ENCODE measurements at places on chromosomes 16 and 17.
A peak's percentile ranks its signal among the peaks of the same experiment; 100 is the strongest.

- DNase-seq: peak; percentile 8
These were observed 27.5 kb upstream of the PIK3R6 start for GRCh38 chr17:8894673-8895578.

- DNase-seq: no peak
These were observed 1.2 kb upstream of the FDXR start for GRCh38 chr17:74873874-74874614.

- DNase-seq: no peak
These were observed 180.5 kb upstream of the ZNF469 start for GRCh38 chr16:88202207-88202745.

DNA sequence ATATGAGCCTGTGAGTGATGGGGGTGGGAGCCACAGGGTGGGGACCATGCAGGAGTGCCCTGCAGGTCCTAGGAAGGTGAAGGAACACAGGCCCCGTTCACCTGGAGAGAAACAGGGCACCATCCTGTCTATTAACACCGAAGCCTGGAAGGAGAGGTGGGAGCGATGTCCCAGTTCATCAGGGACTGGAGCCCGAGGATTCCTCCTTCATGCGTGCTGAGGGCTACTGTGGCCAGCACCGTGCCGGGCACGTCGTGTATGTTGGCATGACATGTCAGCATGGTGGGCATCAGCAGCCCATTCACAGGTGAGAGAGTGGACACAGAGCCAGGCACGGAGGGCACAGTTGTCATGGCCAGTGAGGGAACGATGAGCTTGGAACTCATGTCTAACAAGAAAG, 1.4 kb downstream of the WFIKKN2 start:
- no peak for DNase-seq

GRCh38 chr17:40374821-40375498, 10.4 kb upstream of the GJD3 start:
- no peak for DNase-seq

DNA sequence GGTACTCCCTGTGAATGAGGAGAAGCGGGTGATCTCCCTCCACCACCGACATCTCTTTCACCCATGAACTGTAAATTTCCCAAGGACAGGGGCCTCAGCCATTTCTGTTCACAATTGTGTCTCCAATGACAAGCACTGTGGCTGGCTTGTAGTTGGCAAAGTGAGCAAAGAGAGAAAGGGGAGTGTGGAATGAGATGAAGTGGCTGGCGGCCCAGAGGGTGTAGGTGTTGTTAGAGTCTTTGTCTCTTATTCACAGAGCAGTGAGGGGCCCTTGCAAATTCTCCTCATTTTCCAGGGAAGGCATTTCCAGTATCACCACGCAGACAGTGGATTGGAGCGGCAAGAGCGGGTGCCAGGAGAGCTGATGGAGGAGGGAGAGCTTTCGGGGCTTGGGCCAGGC, 411.7 kb upstream of the EEF2KMT start:
- DNase-seq: no peak

DNA sequence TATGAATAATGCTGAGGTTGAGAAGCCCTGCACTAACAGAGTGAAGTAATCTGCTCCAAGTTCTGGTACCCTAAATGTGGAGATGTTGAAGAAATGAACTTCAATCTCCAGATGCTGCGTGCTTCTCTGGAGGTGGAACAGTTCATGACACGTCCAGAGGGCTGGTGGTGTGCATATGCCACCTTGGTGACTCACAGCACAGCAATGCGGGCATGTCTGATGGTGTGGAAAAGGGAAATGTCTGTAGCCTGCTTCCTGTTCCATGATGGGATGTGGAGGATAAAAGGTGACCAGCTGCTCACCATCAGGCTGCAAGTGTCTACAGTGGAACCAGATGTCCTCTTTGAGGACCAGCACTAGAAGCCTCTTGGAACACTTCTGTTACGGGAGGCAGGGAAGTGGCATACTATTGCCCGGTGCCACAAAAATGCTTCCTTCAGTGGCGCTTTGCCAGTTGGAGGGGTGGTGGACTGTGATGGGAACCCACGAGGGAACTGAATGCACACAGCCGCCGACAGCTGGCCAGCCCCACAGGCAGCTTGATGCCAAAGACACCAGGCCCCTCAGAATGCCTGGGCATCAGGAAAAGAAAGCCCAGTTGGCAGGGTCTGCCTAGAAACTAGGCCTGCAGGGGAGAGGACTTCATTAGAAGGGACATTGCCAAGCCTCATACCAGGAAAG, 19.9 kb downstream of the SNX11 start:
- DNase-seq: peak; percentile 83

GRCh38 chr16:28891964-28892890, 13.9 kb downstream of the ATP2A1 start:
- no peak for DNase-seq

DNA sequence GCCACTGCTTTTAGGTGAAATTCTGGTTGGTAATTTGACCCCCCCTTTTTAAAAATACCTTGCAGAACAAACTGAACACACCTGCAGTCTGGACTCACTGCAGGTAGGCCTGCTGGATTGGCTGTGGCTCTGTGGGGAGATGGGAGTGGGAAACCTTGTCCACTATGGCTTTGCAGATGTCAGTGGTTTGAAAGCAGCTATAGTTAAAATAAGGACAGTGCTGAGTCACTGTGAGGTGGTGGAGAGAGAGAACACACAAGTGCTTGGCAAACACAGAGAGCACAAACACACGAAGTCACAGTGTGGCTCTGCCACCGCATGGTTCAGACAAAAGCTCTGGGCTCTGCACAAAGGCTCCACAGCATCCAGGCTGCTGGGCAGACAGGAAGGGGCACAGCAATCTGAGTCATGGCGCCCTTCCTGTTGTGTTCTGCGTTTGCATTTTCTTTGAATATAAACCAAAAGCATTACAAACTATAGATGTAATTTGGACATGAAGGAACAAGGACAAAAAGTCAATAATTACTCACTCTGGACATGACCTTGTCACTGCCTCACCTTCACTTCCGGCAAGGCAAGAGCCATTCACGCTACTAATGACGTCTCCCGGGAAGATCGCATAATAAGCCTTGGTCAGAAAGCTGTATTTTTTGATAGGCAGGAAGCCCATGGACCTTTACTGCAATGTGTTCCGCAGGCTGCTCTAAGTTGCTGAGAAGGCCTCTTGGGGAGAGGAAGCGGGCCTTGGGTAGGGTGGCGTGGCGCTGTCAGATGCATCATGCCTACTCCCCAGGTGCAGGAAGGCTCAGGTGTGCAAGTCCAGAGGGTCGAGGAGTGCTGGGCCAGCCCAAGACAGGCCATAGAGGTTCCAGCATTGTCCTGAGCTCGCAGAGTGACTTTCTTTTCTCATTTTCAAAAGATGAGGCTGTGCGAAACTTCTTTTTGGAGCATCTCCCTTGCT, 60.1 kb upstream of the MED9 start:
- no peak for DNase-seq

- DNase-seq: no peak
These were observed 21.4 kb upstream of the CHMP6 start for GRCh38 chr17:80970044-80970761.

DNA sequence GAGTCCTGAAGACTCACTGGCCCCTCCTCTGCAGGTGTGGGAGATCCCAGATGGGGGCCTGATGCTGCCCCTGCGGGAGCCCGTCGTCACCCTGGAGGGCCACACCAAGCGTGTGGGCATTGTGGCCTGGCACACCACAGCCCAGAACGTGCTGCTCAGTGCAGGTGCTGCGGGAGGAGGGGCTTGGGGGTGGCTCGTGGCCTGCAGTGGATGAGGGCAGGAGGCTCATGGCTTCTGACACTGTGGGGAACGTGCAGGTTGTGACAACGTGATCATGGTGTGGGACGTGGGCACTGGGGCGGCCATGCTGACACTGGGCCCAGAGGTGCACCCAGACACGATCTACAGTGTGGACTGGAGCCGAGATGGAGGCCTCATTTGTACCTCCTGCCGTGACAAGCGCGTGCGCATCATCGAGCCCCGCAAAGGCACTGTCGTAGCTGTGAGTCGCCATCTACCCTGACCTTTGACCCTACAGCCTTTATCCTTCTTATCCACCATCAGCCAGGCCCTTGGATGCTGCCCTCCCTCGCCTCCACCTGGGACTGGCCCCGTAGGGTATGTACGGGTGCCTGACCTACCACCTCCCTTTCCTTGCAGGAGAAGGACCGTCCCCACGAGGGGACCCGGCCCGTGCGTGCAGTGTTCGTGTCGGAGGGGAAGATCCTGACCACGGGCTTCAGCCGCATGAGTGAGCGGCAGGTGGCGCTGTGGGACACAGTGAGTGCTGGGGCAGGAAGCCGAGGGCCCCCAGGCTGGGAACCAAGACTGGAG, 3.6 kb downstream of the CORO1A start:
- DNase-seq: no peak

DNA sequence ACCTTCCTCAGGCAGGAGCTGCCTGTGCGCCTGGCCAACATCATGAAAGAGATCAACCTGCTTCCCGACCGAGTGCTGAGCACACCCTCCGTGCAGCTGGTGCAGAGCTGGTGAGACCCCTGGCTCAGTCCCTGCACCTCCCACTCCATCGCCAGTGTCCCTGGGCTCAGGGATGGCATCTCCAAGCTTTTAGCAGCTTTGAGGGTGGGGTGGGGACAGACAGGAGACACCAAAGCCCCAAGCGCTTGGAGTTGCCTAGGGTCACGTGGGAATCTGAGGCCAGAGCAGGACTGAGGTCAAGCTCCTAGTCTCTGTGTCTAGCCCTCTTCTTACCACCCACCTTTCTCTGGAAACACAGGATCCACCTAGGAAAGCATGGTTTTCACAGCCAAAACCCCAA, 2.3 kb downstream of the PDK2 start:
- no peak for DNase-seq

GRCh38 chr17:33019161-33019890, 27.7 kb downstream of the SPACA3 start:
- no peak for DNase-seq

DNA sequence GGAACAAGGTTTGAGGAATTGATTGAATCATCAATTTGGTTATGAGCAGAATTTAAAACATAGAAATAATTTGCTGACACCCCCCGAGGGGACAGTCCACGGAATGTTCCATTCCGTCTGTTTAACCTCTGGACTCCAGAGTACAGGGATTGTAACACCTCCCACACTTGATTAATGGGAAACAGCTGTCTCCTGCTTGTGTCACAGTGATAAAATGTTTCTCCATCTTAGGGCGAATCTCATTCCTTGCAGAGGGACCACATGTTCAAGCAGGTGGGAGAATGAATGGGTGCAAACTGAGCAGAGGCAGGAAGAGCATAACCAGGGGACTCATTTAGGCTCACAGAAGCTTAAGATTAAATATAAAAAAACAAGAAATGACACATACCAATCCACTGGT, 249.5 kb upstream of the RBFOX1 start:
- DNase-seq: no peak

- no peak for DNase-seq
These were observed 7.7 kb downstream of the PYCARD start for GRCh38 chr16:31194898-31195297.

DNA sequence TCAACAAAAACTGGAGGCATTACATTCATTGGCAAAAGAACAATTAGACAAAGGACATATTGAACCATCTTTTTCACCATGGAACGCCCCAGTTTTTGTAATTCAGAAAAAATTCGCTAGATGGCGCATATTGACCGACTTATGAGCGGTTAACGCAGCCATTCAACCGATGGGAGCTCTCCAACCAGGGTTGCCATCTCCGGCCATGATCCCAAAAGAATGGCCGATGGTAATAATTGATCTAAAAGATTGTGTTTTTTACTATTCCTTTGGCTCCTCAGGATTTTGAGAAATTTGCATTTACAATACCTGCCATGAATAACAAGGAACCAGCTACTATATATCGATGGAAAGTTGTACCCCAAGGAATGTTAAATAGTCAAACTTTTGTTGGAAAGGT, 21.4 kb downstream of the ALOX15B start:
- peak; percentile 12 for DNase-seq

DNA sequence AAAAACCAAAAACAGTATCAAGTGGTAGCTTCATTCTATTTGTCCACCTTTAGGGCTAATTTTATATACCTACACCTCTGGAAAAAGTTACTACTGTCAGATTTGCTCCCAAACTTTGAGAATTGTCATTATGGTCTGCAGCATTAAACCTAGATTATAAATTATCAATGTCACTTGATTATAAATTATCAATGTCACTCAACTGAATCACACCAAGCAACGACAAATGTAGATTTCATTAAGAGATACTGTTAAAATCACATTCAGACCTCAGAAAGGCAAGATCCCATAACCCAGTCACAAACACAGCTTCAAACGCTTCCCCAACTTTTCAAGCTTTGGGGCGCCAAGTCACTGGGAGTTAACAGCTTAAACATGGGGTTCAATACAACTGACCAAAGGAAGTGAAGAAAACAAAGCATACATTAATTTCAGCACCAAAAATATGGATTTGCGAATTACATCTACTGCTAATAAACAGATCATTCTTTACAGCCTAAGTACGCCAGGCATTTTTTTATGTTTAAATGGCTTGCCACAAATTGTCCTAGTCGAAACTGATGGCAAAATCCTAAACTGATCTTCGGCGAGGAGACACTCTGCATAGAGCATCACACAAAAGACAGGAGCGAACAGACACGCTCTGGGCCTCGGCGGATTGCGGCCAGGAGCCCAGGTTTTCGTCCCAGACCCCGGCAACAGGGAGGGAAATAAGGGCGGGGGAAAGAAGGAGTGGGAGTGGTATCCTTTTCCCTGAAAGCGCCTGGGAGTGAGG, 981 bp downstream of the GLG1 start:
- DNase-seq: peak; percentile 15

DNA sequence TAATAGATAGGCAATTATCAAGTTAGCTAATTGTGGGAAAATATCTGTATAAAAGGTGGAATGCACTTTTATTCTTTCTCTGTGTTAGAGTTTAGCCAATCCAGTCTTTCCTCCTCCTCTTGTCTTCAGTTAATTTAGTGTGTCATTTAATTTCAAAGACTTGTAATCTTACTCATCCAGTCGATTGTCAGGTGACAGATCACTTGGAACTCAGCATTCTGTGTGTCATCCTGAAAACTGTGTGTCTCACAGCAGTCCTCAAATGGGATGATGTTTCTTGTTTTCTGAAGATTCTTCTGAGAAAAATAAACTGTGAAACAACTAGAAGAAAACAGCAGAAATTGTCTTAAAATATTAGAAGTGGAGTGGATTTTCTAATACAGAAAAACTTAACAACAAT, 290 bp upstream of the KRTAP4-1 start:
- DNase-seq: no peak

DNA sequence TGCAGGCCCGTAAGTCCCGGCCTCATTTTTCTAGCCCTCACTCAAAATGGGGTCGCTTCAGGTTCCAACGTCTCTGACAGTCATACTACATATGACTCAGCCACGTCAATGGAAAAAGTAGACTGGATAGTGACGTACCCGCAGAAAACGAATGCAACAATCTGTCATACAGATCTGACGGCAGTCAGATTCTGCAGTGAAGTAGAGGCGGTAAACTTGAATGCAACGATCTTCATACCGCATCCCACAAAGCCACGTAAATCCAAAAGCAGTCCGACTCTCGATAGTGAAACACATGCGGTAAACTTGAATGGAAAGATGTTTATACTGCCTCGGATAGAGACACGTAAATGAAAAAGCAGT, 38.4 kb upstream of the ARL4D start:
- peak; percentile 32 for DNase-seq
